ENCODE measurements at places on chromosomes 16 and 17.

GRCh38 chr16:46947900-46948547, 25.4 kb downstream of the DNAJA2 start:
- no peak for DNase-seq

DNA sequence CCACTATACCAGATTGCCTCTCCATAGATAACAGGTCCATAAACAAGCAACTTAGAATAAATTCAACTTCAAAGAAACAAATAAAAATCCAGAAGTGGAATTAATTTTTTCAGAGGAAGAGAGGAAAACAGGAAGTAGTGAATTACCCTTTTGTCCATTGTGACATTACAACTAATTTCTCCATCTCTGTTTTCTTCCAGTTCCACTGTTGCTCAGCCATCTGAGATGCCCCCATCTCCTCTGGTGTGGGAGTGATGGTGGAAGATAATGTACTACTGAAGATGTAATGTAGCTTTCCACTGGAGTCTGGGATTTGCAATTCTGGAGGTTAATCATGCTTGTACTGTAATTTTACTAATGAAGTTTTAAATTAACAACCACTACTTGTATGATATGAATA, 124.6 kb upstream of the TMEM97 start:
- no peak for DNase-seq

DNA sequence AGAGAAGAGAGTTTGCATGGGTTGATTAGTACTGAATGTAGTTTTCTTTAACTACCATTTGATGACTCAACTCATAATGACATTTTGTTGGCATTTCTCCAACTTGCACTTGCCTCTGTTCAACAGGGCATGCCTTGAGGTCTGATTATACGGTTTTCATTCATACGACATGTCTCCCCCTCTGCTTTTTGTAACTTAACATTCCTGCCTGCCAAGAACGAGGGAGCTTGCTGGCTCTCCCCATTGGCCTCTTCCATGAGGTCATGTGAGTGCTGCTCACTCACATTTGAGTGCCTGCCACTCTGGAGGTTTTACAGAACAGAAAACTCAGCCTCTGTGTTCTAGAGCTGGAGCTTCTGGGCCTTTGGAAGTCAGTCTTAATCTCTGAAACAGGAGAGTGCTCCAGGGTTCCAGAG, 19.7 kb downstream of the MAP2K6 start:
- no peak for DNase-seq

DNA sequence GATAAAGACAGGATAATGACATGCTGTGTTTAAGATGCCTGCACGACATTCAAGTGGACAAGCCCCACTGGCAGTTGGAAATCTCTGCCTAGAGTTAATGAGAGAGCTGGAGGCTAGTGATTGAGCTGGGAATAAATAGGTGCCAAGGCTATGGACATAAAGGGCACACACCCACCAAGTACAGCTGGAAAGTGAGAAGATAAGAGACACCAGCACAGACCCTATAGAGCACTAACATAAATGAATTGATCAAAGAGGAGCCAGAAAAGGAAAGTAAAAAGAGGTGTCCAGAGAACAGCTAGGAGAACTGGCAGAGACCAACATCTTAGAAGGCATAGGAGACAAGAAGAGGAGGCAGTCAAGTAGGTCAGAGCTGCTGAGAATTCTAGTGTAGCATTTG, 101.2 kb downstream of the YPEL2 start:
- no peak for DNase-seq

DNA sequence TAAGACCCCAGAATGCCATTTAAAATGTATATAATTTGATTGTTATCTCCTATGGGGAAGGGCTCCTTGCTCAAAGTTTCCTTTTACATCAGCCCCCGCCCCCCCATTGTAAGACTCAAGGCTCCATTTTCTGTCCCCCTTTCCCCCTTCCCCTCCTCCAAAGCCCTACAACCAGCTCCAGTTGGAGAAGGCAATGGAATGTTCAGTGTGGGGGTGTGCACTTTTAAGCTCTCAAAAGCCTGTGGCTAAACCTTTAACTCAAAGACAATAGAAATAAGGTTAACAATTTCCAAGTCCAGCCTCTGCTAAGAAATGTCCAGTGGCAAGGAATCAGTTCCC, 114.7 kb downstream of the NOG start:
- no peak for DNase-seq

DNA sequence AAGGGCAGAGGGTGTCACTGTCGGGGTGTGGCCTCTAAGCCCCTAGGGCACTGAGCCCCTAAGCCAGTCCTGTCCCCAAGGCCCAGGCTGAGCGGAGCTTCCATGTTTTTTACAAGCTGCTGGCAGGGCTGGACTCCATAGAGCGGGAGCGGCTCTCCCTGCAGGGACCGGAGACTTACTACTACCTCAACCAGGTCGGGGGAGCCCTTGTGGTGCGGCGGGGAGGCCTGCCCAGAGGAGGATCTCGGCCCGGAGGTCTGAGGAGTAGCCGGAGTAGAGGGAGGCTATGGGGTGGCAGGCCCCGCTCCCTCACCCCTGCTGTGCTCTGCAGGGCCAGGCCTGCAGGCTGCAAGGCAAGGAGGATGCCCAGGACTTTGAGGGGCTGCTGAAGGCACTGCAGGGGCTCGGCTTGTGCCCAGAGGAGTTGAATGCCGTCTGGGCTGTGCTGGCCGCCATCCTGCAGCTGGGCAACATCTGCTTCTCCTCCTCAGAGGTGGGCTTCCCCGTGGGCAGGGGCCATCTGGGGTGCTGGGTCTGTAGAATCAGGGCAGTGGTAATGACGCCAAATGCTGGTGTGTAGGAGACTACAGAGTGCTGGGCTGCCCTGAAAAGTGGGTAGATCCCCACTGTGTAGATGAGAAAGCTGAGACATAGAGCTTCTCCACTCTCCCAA, 4.9 kb downstream of the MYO15B start:
- DNase-seq: no peak

DNA sequence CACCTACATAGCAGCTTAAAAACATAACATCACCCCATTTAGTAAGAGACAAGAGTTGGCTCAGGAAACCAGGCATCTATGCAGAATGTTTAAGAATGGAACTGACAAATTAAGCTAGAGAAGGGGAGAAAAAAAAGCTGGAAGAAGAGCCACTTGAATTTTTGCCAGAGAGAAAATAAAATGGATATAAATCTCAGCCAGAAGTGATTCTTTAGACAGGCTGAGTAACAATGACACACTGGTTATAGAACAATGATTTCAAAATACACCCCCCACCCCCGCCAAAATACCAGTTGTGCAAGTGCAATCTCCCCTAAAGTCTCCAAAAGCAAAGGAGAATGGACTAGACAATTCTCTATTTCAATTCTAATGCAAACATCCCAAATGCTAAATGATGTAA, 22.4 kb downstream of the LSM12 start:
- no peak for DNase-seq

GRCh38 chr16:19700319-19700781, 17.7 kb downstream of the KNOP1 start:
- DNase-seq: no peak

DNA sequence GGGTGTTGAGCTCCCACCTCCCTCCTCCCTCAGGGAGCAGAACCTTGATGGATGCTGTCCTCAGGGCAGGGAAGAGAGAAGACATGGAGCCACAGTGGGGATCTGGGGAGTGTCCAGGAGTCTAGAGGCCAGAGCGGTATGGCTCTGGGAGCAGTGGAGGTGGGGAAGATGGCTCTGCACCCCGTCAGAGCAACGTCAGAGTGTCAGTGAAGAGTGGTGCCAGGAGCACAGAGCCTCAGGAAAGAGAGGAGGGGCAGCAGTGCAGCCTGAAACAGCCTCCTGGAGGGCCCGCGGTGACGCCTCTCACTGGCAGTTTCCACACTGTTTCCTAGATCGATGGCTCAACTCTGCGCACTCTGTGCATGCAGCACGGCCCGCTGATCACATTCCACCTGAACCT, 23.2 kb upstream of the SLC5A11 start:
- DNase-seq: no peak

DNA sequence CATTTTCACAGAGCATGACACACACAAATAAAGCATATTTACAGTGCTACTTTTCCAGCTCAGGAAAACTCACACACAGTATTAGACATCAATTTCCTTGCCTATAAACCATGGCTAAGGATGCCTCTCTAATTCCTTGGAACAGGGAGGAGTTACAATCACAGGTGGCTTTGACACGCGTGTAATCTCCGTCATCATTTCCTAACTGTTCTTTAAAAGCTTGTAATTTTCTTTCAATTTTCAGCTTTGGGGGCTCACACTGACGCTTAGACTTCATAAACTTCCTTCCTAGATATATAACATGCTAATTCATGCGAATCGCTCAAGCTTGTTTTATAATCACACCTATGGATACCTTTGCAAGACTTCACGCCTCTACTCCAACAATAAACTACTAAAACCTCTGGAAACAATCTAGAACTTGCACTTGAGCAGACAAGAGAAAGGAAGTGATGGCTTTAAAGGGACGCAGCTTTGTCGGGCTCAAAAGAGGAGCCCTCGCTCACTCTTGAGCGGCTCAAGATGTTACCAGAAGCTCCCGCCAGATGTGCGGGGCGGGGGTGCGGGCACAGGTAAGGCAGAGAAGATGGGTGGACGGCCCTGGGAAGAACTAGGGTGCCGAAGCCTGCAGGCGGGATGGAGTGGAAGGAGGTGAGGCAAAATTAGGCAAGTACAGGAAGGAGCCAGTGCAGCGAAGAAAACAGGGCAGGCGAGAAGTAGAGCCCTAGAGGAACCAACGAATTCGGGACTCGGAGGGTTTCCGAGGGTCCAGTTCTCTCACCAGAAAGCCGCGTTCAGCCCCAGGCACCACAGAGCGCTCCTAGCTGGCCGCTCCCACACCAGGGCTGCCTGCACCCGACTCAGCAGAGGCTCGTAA, 631 bp downstream of the RETREG3 start:
- peak; percentile 1 for DNase-seq

- no peak for DNase-seq
Observed at GRCh38 chr17:43531082-43531378, 15.1 kb downstream of the ETV4 start.

DNA sequence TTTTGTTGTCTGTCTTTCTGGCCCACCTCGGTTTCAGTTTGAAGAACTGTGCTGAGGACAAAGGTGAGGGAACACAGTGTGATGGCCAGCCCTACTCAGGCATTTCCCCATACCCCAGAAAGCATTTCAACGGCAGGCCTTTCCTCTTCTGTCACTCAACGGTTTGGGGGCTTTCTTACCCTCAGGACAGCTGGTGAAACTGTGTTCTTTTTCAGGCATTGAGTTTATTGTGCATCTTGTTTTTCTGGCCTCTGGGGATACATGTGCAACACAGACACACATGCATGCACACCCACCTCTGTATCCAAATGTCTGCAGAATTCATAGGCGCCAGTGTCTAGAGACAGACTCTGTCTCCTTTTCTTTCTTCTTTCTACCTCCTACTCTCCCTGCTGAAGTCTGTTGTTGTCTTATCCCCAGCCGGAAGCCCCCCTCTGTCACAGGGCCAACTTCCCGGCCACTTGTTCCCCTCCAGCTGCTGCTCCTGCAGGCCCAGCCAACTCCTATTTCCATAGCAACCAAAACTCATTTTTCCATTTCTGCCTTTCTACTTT, 17.0 kb downstream of the CHD9 start:
- DNase-seq: no peak

DNA sequence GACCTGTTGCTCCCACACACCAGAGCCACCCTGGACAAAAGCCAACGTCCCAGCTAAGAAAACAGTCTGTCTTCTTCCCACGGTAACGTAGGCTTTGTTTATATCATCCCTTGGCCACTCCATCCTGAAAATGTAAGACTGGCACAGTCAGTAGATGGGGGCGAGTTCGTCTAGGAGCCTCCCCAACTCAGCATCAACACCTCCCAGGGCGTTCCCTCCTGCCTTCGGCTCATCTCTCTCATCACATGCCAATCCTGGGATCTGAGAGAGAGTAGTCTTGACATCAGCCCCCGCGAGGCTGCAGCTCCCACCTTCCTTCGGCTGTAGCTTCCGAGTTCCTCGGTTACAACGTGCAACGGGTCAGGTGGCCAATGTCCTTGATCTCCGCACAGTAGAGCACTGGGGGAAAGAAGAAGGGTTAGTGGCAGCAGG, 894 bp downstream of the RNF227 start:
- DNase-seq: no peak

GRCh38 chr17:2635241-2635640, 41.8 kb downstream of the PAFAH1B1 start:
- no peak for DNase-seq

DNA sequence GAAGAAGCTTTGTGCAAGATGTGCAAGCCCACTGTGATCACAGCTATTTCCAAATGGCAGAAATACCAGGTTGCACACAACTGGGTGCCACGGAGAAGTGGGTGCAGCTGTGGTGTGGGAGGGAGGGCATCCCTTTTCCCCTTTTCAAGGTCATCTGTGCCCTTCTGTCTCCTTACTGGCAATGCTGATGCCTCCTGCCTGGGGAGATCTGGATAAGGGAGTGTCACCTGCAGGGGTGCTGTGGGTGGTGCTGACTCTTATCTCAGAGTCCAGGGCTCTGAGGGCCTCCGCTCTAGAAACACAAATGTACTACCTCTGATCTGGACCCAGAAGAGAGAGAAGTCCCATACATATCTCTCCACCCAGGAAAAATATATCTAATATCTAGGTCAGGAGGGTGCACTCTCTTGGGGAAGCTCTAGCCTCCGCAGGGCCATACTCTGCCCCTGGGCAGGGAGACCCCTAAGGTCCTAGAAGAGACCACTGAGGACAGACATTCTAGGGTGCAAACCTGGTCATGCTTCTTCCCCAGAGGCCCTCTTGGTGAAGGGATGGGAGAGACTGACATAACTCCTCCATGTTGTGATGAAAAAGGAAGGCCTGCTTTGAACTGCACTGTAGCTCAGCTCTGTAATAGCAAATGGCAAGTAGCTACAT, 18.5 kb downstream of the NPRL3 start:
- no peak for DNase-seq

- no peak for DNase-seq
Observed at GRCh38 chr17:71828182-71828596, 292.6 kb upstream of the SOX9 start.

DNA sequence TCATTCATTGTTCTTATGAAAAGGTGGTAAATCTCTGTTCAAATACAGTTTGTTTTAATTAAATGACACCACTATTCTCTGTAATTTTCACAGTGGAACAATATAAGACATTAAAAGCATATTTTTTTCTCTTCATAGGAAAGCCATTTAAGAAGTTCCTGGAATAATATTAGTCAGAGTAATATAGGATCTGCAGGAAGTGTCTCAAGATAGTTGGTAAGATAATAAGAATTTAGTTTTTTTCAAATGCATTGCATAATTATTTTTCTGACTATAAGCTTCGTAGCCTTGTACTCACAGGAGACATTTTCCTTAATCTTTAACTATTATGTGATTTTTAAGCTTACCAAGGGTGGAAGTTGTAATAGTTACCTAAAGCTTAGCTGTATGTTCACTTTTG, 16.9 kb downstream of the STXBP4 start:
- DNase-seq: no peak

GRCh38 chr17:78185981-78186691, 716 bp downstream of the TK1 start:
- DNase-seq: no peak

- DNase-seq: no peak
Observed at GRCh38 chr17:16342979-16343378, 10.3 kb downstream of the CENPV start.

DNA sequence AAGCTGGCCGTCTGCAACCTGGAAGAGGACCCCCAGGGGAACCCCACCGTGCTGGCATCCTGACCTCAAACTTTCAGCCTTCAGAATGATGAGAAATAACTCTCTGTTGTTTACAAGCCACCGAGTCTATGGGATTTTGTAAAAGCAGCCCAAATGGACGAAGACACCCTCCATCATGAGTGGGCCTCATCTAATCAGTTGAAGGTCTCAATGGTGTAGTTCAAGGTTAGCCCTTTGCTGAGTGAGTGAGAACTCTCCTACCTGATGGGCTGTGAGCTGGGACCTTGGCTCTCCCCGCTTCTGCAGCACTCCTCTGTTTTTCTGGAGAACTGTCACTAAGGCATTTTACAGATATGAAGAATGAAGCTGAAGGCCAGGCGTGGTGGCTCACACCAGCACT, 325.9 kb upstream of the TNRC6C start:
- DNase-seq: no peak

All from stimulated activated CD4-positive, alpha-beta T cell treated with anti-CD3 and anti-CD28 coated beads, Interleukin-15, amount 100 ng/mL, for 48 hours (primary cell).